Hematopoietic multipotent progenitor cell treated with erythropoietin and hydrocortisone succinate and interleukin-3 and kit ligand, for 17 days (in vitro differentiated cells): ENCODE measurements at places on chromosomes 3 and 15.

DNA sequence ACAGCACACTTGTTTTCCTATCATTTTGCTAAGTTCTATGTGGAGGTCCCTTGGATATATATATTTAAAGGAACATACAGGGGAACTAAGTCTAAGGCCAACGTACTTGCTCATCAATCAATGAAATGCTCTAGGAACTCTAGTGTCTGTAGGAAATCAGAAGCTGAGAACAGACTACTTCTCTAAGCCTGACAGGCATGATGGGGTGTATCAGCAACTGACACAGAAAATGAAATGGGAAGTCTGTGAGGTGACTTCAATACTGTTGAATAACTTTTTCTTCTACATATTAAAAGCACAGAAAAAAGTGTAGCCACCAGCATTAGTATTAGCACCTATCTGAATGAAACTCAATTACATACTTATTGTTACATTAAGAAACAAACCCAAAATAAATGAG is 56.9 kb upstream of the CSPG5 start:
- DNase-seq: no peak

GRCh38 chr3:60746695-60747416 is 504.4 kb downstream of the FHIT start:
- DNase-seq: no peak

DNA sequence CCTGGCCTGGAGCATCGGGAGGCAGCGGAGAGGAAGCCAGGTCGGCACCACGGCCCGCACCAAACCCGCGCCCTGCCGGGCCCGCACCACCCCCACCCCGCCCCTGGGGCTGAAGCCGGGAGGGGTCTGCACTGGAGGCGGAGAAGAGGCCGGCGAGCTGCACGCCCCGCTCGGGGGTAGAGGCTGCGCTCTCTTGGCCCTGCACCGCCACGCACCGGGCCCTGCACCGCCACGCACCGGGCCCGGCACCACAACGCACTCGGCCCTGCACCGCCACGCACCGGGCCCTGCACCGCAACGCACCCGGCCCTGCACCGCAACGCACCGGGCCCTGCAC is 41.4 kb downstream of the MUC20 start:
- no peak for DNase-seq

GRCh38 chr3:193662757-193663322 is 69.8 kb downstream of the OPA1 start:
- no peak for DNase-seq

DNA sequence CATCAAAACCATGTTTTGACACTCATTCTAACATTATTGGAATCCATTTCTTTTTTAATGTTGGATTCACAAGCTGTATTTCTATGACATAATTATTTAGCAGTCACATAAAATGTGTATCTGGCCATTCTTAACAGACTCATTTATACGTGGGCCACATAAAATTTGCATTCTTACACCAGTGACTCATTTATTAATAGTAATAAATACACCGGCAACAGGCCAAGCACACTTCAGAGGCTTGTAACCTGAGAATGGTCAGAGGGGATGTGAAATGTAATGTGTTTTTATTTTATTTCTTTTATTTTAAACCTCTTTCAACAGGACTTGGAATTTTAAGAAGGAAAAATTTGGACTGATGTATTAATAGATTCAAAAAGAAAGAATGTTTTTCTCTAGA is 384.9 kb upstream of the RARB start:
- no peak for DNase-seq

DNA sequence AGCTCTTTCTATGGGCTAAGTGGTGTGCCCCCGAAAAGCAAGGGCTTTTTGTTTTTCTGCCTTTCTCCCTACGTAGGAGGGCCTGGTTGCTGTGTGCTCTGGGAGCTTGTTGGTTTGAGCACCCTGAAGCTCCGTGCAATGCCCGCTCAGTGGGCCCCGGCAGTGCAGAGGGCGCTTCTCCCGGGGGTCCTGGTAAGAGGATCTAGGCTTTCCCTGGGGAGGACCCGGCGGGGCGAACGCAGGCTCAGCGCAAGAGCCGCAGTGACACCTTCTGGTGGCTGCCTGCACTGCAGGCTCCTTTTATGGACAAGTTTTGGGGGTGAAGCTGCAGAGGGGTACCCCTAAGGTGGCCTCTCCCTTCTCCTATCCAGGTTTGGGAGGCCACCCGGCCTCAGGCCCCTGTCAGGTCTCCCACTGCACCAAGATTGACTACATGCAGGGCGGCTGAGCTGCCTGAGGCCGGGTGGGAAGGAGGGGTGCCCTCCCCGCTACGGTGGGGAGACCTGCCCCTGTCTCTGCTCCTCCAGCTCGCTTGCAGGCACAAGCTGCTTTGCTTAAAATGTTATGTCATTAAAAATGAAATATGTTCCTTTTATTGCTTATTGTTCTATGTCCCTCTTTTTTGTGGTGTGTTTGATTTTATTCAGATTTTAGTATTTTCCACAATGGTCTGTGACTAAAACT is 387.9 kb downstream of the GABRG3 start:
- DNase-seq: no peak

DNA sequence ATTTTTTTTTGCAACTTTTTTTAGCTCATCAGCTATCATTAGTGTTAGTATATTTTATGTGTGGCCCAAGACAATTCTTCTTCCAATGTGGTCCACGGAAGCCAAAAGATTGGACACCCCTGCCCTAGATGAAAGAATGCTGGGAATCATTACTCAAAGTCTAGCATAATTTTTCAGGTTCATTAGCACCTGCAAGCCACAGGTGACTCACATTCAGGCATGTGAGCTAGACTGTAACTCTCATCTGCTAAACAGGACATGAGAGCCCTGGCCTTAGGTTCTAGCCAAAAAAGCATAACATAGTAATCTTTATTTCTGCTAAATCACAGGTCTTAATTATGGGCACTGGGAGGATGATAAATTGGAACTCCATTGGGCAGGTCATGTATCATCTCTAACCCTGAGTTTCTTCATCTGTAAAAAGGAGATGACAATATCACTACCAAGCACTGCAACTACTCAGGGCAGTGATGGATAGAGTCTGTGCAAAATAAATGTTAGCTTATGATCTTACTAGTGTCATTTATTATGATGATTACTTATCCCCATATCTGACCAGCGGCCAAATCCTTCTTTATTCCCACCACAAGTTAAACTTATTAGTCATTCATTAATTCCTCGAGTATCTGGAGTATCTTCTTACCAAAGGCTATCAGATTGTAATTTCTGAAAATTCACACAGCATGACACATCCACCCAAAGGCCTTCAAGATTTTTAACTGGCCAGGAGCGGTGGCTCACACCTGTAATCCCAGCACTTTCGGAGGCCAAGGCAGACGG is 125.0 kb downstream of the PLD1 start:
- no peak for DNase-seq

- no peak for DNase-seq
Measured at GRCh38 chr3:184771301-184772127, 40.5 kb upstream of the VPS8 start.

GRCh38 chr15:25178835-25179672 is 224.3 kb downstream of the SNRPN start:
- no peak for DNase-seq

DNA sequence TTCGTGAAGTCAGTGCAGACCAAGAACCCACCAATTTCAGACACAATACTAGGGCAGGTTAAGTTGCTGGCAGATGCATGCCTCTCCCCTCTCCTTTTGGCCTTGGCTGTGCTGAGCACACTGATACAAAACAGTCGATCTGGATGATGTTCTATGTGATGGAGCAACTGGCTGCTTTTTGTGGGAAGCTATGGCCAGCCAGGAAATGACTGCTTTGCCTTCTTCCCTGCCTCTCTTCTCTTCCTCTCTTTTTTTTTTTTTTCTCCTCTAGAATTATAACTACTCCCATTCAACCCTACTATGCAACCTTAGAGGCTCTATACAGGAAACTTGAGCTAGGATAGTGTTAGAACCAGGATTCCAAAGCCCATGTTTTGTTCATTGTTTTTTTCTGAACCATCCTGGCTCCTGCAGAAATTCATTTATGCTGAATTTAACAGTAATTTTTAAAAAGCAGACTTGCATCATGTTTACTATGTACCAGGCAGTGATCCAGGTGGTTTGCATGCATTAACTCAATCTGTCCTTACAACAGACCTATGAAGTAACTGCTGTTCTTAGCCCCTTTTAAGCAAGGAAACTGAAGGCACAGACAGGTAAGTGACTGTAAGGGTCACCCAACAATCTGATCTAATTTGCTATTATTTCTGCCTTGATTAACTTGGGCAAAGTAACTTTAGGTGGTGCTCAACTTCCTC is 62.9 kb downstream of the PLD1 start:
- DNase-seq: no peak

GRCh38 chr3:102113421-102114041 is 264.2 kb downstream of the NFKBIZ start:
- DNase-seq: no peak

DNA sequence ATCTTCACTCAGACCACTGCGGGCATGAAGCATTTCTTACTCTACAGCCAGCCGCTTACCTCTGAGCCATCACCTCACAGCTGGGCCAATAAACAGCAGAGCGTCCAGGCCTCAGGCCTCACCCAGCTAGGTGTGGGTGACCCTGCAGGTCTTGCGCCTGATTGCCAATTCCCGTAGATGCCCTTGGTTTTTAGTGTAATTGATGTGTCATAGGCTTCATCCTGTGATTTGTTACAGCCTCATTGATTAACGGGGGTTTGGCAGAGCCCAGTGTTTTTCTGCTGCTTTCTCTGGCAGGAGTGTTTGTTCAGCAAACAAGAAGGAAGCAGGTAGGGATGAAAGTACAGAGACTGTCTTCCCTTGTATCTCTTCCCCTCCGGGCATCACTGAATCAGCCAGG is 49.6 kb upstream of the BNIP2 start:
- DNase-seq: no peak

DNA sequence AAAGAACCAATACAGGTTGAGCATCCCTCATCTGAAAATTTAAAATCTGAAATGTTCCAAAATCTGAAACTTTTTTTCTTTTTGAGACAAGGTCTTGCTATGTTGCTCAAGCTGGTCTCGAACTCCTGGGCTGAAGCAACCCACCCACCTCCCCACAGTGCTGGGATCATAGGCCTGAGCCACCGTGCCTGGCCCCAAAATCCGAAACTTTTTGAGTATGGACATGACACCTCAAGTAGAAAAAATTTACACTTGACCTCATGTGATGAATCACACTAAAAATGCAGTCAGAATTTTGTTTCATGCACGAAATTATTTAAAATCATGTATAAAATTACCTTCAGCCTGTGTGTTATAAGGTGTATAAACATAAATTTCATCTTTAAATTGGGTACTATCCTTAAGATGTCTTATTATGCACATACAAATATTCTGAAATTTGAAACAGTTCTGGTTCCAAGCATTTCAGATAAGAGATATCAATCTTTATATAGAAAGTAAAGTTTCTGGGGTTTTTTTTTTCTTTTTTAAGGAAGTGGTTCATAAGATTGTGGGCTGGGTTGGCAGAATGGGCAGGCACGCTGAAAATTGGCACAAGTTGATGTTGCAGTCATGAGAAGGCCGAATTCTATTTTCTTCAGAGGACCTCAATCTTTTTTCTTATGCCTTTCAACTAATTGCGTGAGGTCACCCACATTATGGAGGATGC is 72.5 kb downstream of the SPRED1 start:
- no peak for DNase-seq
